Natural killer cell treated with Interleukin-12 subunit alpha and Interleukin-12 subunit beta and Interleukin-15 and Interleukin-18, amount 100 ng/mL, for 72 hours (primary cell): ENCODE measurements at places on chromosomes 7 and 10.
A peak's percentile ranks its signal among the peaks of the same experiment; 100 is the strongest.

GRCh38 chr10:116723428-116724281, 18.7 kb downstream of the HSPA12A start:
- DNase-seq = no peak

GRCh38 chr10:110304394-110304779, 333 bp downstream of the SMNDC1 start:
- no peak for DNase-seq

- no peak for DNase-seq
Measured at GRCh38 chr7:117375380-117375779, 51.9 kb downstream of the ASZ1 start.

DNA sequence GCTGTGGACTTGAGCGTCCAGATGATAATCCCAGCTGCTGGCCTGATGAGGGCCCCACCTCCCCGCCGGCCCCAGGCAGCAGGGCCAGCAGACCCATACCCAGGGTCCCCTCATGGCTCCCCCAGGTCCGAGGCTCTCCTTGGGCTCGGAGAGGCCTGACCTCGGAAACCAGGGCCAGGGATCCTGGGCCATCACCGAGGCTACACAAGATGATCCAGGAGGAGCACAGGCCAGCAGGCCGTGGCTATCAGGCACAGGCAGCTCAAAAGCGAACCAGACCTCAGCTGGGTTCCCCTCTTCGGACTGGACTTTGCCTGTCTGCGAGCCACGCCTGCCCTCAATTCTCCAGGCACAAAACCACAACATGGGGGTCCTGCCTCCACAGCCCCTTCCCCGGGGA, 17.4 kb downstream of the PDGFA start:
- DNase-seq = no peak

DNA sequence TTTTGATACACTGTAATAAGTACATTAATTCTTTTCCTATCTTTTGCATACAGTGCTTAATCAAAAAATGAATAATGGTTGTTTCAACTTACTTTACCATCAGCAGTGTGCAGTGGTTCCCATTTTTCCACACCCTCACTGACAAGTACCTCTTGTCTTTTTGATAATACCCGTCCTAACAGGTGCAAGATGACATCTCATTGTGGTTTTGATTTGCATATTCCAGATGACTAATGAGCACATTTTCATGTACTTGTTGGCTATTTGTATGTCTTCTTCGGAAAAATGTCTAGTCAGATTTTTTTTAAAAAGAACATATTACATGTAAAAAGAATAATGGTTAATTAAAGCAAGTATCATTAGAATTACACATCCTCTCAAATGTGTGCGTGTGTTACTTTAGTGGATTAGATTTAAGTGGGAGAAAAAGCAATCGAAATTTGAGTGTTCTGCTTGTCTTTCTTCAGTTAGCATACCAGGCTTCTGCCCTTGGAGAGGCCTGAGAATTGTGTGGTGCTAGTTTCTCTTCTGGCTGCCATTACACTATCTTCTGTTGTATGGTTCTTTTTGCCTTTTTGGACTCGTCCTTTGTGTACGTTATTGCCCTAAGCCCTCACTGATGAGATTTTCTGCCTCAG, 291.2 kb downstream of the AUTS2 start:
- no peak for DNase-seq

- DNase-seq = no peak
Measured at GRCh38 chr7:101068401-101068800, 16.9 kb upstream of the TRIM56 start.

DNA sequence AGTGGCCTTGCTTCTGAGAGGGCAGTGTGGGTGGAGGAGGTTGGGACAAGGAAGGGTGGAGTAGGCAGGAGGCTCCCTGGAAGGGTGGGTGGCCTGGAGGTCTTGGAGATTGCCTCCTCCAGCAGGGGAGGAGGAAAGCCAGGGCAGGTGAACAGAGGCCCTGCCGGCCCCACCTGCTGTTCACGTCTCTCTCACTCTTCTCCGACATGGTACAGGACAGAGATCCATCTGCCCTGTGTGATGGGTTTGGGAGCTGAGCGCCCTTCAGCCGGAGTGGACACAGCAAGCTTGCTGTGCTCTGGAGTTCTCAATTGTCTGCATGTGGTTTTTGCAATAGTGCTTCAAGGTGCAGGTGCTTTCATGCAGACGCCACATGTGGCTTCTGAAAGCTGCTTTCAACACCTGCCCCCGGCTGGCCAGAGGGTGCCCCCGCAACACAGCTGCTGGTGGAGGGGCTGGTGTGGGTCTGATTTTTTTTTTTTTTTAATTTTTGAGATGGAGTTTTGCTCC, 82.8 kb upstream of the GNA12 start:
- no peak for DNase-seq

DNA sequence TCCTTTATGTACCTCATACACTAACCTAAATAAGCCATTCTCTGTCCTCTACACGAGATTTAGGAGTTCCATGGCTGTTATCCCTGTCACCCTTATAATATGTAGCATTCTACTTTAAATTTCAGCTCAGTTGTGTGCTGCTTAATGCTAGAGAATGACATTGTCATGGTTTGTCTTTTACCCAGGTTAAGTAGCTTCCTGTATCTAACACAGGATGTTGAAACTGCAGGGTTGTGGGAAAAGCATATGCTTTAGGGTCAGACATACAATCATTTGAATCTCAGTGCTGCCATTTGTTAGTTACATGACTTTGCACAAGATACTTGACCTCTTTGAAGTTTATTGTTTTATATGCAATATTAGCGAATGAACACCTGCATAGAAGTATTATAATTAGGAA, 235.1 kb upstream of the CACNA2D1 start:
- DNase-seq = no peak

GRCh38 chr10:20847512-20847911, 49.6 kb downstream of the NEBL start:
- DNase-seq = no peak

GRCh38 chr7:22115689-22116088, 170.0 kb upstream of the CDCA7L start:
- no peak for DNase-seq

- peak; percentile 90 for DNase-seq
Measured at GRCh38 chr10:28381903-28382347, 79.1 kb upstream of the MPP7 start.

DNA sequence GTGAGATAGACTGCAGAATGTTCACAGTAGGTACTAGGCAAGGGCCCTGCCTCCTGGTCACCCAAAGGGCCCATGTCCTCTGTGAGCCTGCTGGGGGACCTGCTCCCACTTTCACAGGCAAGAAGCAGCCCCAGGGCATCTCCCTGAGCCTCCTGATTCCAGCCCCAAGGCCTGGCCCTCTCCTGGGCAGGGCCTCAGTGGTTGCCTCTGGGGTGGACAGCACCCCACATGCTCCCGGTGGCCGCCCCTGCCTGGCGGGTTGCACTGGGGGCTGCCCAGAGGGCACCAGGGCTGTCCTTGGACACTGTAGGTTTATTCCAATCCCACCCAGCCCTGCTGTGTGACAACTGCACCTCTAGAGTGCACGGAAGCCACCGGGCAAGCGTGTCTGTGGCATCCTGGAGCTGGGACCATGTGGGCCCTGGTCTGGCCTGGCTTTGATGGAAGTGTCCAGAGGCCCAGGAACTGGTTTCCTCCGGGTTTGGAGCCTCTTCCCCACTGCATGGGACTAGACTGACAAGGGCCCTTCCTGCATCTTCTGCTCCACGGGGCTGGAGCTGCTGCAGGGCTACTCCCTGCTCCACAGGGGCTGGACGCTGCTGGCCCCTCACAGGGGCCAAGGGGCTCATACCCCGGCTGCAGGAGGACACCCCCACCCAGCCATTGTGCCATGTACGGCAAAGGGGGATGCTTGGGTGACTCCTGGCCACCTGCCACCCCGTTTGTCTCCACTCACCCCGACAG, 25.0 kb upstream of the SYCE1 start:
- DNase-seq = no peak

DNA sequence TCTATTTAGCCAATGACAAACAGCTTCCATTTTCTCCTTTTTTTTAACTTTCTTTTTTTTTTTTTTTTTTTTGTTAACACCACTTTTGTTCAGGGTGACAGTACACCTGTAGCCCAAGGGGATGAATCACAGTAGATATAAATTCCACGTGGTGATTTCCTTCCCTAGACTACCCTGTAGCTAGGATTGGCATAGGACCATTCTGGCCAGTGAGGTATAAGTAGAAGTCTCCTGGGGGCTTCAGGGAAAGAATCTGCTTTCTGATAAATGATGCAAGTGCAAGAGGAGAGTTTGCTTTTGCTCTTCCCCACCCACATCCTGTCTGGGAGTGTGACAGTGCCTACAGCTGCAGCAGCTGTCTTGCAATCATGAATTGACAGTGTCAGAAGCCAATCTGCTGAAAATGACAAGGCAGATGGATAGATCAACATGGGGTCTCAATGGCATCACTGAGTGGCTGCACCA, 63.2 kb upstream of the TOMM7 start:
- peak; percentile 81 for DNase-seq

DNA sequence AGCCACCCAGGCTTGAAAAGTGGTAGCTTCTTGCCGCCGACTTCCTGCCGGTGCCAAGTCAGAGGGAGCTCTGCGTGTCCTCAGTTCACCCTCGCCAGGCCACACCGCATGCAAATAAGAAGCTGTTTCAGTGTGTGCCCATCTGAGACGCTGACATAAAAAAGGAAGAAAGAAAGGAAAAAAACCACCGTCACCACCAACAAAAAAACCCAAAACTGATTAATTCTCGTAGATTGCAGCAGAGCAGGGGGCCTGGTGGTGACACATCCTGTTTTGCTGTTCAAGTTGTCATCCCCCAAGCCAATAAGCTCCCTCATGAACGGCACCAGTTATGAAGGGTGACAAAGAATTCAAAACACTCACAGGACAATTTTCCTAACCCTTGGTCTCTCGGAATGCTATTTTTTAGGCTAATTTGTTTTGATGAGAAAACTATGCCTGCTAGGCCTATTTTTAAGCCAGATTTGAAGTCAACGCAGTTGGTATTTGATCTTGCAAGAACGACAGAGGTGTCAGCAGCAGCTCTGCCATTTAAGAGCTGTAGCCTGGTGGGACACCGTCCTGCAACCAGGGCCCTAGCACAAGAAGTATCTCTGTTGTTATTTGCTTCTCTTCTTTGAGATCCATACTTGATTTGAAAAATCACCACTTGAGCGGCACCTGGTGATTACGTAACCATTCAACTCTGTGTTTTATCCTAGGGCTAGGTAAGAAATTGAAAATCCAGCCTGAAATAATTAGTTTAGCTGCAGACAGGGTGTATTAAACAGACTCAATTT, 145.6 kb downstream of the PFKFB3 start:
- peak; percentile 92 for DNase-seq

DNA sequence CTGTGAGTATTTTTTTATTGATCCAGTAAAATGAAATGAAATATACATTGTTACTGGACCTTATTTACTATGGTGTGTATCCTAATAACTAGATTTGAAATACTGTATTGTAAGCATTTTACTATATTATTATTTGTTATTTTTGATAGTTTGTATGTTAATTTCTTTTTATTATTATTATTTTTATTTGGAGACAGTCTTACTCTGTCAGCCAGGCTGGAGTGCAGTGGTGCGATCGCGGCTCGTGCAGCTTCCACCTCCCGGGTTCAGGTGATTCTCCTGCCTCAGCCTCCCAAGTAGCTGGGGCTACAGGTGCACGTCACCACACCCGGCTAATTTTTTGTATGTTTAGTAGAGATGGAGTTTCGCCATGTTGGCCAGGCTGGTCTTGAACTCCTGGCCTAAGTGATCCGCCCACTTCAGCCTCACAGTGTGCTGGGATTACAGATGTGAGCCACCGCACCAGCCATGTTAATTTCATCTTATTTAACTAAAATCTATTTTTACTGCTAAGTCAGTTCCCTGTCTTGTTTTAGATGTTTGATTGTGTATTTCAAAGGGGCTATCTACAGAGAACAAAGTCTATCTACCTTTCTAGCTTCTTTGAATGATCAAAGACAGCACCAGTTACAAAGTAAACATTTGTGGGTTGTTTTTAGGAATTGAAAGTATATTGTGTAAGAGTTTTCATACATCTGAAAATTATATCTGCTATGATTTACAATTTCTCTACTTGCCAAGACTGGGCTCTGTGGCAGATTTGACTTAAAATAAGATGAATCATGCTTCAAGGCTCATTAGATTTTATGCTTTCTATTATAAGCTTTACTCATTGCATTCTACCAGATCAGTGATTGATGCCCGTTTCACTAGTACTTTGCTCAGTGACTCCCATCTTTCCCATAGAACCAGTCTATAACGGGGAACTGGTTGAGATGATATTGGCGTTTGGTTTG, 41.6 kb downstream of the CDC123 start:
- no peak for DNase-seq

- no peak for DNase-seq
Measured at GRCh38 chr10:44806950-44807349, 104.2 kb upstream of the TMEM72 start.

GRCh38 chr10:124677293-124677699, 66.9 kb downstream of the FAM53B start:
- DNase-seq = no peak

GRCh38 chr7:115023219-115023618, 101.3 kb downstream of the MDFIC start:
- DNase-seq = no peak

GRCh38 chr10:73244866-73245477, 2.1 kb downstream of the DNAJC9 start:
- DNase-seq = no peak

DNA sequence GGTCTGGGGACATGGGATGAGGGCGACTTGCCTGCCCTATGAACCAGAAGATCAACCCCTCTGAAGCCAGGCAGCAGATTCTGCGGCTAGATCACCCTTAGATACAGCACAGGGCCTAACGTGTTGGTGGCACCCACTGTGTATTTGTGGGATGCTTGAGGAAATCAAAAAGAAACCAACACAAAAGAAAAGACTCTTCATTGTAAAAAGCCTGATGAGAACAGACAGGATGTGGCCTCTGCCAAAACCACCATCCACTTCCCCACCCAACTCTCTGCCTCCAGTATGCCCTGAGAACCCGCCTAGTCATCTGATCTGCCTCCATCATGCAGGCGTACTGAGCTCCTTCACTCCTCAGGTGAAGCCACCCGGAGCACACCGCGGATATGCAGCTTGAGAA, 97.2 kb upstream of the INSYN2A start:
- peak; percentile 81 for DNase-seq

DNA sequence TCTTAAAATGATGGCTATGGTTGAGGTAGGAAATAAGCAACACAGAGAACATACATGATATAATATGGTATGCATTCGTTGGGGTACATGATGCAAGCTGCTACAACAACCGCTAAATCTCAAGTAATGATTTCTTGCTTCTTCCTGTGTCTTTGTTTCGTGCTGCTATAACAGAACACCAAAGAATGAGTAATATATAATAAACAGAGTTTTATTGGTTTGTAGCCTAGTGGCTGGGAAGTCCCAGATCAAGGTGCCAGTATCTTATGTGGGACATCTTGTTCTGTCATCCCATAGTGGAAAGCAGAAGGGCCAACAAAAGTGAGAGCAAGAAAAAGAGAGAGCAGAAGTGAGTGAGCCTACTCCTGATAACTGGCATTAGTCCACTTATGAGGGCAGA, 689.7 kb downstream of the SUGCT start:
- DNase-seq = no peak

- DNase-seq = no peak
Measured at GRCh38 chr7:150862356-150862755, 10.0 kb downstream of the AOC1 start.
